ENCODE measurements at places on chromosomes 7 and 10. TPM values are rescaled to one million over a fixed set of nuclear protein-coding genes. Genes with fewer than 3 reads are reported as not detected.

The PRR15 gene
- total RNA-seq: 3.2 TPM

The UPK3BL2 gene
- total RNA-seq: 1.2 TPM

The C10orf88 gene
- 19.3 TPM for total RNA-seq

The SUN3 gene
- not detected for total RNA-seq

The ASB15 gene
- total RNA-seq: not detected

The CRTAC1 gene
- total RNA-seq: 2.5 TPM

The OR6B1 gene
- total RNA-seq: not detected

The SLC13A1 gene
- total RNA-seq: not detected

The HMX2 gene
- not detected for total RNA-seq

The CPN1 gene
- not detected for total RNA-seq

The MAP3K8 gene
- total RNA-seq: 5.8 TPM

The PRSS37 gene
- not detected for total RNA-seq

The GFRA1 gene
- total RNA-seq: 2.1 TPM

The GPR85 gene
- total RNA-seq: 0.92 TPM

The PHF14 gene
- 34.5 TPM for total RNA-seq

The TRIM50 gene
- not detected for total RNA-seq

The SPDYE2B gene
- total RNA-seq: not detected

The PON1 gene
- total RNA-seq: not detected

The SPDYE9 gene
- total RNA-seq: not detected

The SPDYE2 gene
- not detected for total RNA-seq

The AKR1C4 gene
- not detected for total RNA-seq

The ATRNL1 gene
- total RNA-seq: 0.07 TPM

The SYCE1 gene
- total RNA-seq: not detected

The GCK gene
- total RNA-seq: 0.39 TPM

The GDF10 gene
- not detected for total RNA-seq

The TMEM176B gene
- total RNA-seq: not detected

The TACR2 gene
- 0.07 TPM for total RNA-seq

The RNF32 gene
- 0.14 TPM for total RNA-seq

The ADCYAP1R1 gene
- total RNA-seq: 0.46 TPM

The EGR2 gene
- 0.04 TPM for total RNA-seq

The IQUB gene
- 0.32 TPM for total RNA-seq

The CFAP46 gene
- 3.0 TPM for total RNA-seq

The PLA2G12B gene
- not detected for total RNA-seq

The STEAP4 gene
- total RNA-seq: not detected

The CLEC2L gene
- total RNA-seq: not detected

The C10orf62 gene
- not detected for total RNA-seq

The CCDC126 gene
- 11.5 TPM for total RNA-seq

The NME8 gene
- not detected for total RNA-seq

The PIK3AP1 gene
- 0.21 TPM for total RNA-seq

The UPP1 gene
- total RNA-seq: 38.7 TPM

The CHN2 gene
- 0.78 TPM for total RNA-seq

The AOC1 gene
- not detected for total RNA-seq

The OPN1SW gene
- total RNA-seq: not detected

The NPFFR1 gene
- not detected for total RNA-seq

The CYP3A4 gene
- total RNA-seq: not detected

The UFSP1 gene
- total RNA-seq: 2.6 TPM

The MMD2 gene
- total RNA-seq: not detected

The WNT2 gene
- total RNA-seq: not detected

The OR13A1 gene
- total RNA-seq: not detected

The LRRC61 gene
- 0.07 TPM for total RNA-seq

The MYL10 gene
- not detected for total RNA-seq

The OPALIN gene
- total RNA-seq: not detected

All from pulmonary artery endothelial cell (primary cell).